ENCODE measurements at places on chromosomes 1 and 21.

DNA sequence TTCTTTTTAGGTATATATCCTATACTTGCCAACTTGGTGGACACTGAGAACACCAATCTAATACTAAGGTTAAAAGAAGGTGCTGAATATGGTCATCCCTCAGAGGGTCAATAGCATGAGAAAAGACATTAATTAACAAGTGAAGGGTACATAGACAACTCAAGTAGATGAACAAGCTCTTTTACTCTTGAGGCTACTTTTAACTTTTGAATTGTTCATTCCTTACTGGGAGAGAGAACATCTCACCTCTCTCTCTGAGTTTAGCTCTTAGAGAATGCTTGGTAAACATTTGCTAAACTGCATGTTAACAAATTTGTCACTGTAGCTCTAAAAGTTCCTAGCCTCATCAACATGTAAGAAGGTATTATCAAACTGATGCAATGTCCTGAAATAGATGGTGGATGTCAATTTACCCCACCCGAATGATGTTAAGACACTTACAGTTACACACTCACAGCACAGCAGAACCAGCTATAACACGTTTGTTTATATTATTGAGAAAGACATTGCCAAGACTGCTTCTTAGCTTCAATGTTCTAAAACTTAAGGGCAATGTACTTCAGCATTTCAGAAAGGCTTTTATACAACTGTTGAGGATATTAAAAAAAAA is 35.9 kb downstream of the HEATR1 start:
- DNase-seq: no peak

DNA sequence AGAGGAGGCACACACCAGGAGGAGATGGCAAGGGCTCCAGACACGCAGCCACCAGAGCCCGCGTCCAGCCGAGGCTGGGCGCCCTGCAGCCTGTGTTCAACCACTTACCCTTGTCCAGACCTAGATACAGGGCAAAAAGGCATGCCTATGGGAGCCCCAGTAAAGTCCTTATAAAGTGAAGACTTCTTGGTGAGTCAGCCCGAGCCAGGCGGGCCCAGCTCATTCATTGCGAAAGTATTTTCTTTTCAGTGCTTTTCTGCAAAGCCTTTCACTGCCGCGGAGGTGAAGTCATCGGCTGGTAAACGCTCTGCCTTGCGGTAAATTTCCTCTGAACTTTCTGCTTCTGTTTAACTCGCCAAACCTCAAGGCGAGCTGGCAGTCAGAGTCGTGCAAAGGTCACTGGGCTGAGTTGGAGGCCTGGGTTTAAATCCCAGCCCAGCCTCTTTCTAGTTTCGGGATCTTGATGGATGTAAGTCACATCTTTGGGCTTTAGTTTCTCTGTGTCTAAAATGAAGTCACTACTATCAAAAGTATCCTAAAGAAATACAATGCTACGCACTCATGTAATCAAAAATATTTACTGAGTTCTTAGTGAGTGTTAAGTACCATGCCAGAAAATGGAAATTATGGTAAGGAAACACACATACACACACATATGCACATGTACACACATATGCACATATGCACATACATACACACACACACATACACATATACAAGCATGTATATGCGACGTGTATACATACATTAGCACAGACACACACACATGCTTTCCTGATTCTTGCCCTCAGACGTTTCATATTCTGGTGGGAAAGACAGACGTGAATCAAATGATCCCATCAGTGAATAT is 54.7 kb upstream of the IFFO2 start:
- peak; percentile 74 for DNase-seq

DNA sequence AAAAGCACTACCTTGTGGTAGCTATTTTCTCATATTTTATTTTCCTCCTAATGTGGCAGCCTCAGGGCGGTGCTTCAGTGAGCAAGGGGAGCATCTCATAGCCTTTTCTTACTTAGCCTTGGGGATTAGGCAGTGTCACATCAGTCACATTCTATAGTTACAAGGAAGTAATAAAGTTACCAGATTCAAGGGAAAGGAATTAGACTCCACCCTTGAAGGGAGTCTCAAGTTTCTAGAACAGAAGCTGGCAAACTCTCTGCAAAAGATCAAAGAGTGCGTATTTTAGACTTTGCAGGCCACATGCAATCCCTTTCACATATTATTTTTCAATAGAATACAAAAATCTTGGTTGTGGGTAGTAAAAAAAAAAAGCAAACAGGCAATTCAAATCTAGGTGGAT is 350.4 kb downstream of the AMY1C start:
- DNase-seq: peak; percentile 20

DNA sequence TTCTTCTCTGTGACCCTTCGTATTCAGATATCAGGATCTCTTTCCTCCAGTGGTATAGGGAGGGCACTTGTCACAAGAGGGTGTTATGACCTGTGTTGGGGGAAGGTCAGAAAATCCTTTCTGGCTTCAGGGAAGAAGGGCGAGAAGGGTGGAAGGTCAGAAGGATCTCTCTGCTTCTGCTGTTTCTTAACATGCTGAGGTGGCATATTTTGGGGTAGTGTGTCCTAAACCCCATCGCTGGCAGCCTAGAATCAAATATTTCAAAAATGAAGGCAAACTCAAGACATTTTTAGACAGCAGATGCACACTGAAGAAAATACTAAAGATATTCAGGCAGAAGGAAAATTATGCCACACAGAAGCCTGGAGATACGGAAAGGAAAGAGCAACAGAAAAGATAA is 207.6 kb downstream of the TM2D1 start:
- DNase-seq: no peak

GRCh38 chr1:56827711-56828110 is 8.5 kb upstream of the FYB2 start:
- no peak for DNase-seq

DNA sequence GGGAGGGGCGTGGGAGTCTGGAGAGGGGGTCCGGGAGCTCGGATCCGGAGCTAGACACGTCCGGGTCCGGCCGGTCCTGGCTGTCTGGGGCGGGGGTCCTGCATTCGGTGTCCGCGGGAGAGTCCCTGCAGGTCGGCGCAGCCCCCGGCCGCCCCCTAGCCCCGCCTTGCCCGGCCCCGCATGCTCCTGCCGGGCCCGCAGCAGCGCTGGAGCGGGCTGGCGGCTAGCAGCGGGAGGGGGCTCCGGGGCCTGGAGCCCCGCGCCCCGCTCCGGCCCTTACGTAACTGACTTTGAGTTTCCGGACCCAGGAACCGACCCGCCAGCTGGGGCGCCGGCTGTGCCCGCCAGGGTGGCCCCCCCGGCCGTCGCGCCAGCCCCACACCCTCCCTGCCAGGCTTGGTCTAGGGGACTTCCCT is 26.9 kb upstream of the EPB41 start:
- peak; percentile 72 for DNase-seq

- DNase-seq: no peak
Observed at GRCh38 chr1:18137759-18138345, 30.3 kb downstream of the IGSF21 start.

- no peak for DNase-seq
Observed at GRCh38 chr1:26373789-26374188, 1.2 kb upstream of the ZNF683 start.

GRCh38 chr1:73564294-73564693 is 633.7 kb downstream of the LRRIQ3 start:
- no peak for DNase-seq

DNA sequence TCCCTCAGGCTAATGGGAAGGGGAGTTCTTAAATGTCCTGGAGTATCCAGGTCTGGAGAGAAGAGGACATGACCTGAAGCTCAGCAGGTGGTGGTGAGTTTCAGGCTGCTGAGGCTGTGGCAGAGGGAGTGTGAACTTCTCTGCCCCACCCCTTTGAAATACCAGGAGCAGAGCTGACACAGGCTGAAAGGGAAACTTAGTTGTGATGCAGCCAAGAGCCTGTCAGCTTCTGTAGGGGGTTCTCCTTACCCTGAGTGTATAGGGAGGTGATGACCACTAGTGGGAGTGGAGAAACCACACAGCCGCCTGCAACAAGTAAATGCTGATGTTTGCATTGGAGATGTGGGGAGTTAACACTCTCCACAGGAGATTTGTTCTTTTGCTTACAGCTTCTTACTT is 152.3 kb downstream of the FCRL5 start:
- no peak for DNase-seq

DNA sequence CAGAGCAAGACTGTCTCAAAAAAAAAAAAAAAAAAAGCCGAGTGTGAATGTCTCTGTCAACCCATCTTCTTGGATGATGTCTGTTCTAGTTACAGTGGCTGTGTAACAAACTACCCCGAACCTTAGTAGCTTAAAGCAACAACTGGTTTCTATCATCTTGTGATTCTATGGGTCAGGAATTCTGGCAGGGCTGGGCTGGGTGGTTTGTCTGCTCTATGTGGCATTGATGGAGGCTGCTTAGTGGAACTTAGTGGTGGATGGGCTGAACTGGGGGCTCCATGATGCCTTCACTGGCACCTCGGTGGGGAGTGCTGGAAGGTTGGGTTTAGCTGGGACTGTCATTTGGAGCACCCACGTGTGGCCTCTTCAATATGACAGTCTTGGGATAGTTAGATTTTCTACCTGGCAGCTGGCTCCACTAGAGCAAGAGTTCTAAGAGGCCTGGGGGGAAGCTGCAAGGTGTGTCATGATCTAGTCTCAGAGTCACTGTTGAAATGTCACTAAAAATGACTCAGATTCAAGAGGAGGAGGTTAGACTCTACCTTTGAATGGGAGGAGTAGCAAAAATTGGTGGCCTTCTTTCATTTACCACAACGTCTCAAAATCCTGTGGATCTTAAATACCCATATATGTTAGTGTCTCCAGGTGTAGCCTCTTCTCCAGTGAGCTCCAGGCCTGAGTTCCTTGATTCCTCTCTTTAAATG is 18.6 kb downstream of the ACOT11 start:
- no peak for DNase-seq

- DNase-seq: no peak
Observed at GRCh38 chr1:88104236-88104635, 579.8 kb upstream of the PKN2 start.

DNA sequence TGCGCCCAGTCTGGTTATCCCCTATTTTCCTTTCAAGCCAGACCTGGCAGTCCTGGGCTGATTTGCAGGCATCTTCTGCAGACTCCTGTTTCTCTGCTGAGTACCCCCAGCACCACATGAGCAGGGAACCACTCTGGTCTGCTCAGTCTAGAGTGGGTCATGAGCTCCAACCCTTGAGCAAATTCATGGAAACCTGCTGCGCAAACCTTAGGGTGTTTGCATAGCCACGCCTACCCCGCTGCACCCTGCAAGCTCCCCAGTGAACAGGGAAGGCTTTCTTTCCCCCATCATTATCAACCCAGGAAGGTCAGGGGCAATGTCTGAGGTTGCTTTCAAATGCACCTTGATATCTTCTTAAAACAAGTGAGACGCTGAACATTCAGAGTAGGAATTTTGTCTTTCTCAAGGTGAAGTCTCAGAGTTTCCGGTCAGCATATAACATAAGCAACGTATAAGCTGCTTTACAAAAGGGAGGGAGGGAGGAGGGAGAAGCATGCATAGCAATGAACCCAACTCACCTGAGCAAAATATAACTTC is 11.1 kb upstream of the KCNE1 start:
- DNase-seq: no peak

DNA sequence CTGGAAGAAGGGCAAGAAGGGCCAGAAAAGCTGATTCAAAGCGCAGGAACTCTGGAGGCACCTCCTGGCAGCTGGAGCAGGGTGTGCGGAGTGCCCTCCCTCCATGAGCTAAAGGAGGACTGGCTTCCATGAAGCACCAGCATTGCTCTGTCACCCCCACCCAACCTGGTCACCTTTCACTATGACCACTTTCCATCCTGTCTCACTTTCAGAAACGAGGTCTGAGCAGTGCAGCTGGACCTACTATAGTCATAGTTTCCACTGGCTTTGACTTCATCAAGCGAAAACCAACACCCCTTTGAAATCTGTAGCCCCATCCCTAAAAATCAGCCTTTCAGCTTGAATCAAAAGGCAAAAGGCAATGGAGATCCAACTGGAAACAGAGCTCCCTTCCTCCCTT is 84.8 kb upstream of the CACNA1E start:
- DNase-seq: no peak

DNA sequence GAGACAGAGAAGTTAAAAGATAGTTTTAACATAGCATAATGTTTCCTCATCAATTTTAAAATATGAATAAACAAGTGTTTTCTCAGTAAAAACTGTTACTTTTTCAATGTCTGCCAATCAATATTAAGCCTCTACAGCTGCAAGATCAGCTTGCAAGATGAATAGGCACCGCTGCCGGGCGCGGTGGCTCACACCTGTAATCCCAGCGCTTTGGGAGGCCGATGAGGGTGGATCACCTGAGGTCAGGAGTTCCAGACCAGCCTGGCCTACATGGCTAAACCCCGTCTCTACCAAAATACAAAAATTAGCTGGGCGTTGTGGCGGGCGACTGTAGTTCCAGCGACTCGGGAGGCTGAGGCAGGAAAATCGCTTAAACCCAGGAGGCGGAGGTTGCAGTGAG is 54.8 kb upstream of the SH3GLB1 start:
- no peak for DNase-seq

- DNase-seq: no peak
Observed at GRCh38 chr1:205481629-205482151, 22.8 kb upstream of the CDK18 start.

- no peak for DNase-seq
Observed at GRCh38 chr1:230824919-230825721, 43.2 kb downstream of the C1orf198 start.

- peak; percentile 85 for DNase-seq
Observed at GRCh38 chr1:27634177-27634984, 604 bp downstream of the FGR start.

GRCh38 chr1:89957107-89957506 is 37.8 kb upstream of the ZNF326 start:
- DNase-seq: no peak

DNA sequence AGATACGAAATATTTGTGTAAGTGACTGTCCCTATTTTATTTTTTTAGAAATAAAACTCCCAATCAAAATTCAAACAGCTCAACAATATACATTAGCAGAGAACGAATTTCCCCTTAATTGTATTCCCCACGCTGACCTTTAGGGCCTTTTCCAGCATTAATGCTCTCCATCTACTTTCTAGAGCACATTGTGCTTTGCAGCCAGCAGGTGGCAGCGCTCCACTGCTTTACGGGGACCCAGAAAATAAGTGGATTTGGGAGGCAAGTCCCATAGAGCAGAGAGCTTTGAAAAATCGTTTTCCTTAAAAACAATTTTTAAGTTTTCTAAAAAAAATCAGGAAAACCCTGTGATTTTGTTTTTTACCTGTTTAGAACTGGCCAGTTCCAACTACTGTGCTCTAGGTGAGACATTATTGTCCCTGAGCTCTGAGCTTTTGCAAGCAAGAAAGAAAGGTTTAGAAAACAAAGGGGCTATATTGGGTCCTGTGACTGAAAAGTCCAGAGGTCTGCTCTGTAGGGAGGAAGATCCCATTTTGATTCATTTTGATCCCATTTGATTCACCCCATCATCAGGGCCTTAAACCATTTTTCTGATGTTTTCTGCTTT is 144.4 kb upstream of the ZNF644 start:
- DNase-seq: no peak

DNA sequence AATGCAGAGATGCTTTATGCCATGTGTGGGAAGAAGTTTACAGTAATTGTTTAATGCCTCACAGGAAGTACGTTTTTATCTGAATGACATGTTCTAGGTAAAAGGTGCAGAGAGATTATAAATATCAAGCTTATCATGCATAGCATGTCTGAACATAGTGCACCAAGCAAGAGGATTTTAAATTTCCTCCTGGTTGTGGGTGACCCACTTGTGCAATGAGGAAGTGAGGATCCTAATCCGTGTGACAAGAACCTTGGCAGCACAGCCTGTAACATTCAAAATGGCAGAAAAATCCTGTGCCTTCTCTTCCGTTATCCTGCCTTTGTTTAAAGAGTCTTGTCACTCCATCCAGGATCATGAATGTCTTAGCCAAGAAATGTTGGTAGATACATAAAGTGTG is 75.6 kb downstream of the PLA2G4A start:
- DNase-seq: no peak

All from Right ventricle myocardium inferior (tissue), 1 donor.